Thyroid gland (tissue), 4 donors: ENCODE measurements at places on chromosomes 3 and 15. TPM values are rescaled to one million over a fixed set of nuclear protein-coding genes. Genes with fewer than 3 reads are reported as not detected.
A peak's percentile ranks its signal among the peaks of the same experiment; 100 is the strongest.

DNA sequence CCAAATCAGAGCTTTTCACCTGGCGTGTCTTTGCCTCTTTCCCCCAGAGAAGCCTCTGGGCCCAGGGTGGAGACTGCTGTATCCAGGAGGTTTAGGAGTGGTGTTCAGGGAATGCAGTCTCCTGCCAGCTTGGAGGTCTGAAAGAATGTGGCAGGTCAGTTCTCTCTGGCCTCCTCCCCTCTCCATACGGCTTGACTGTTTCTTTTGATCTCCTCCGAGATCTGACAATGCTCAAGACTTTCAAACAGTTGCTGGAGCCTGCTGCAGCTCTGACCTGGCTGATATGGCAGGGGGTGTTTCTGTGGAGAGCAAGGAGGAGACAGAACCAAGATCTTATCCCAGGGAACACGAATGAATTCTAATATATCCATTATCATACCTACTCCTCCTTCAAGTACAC lies 24.7 kb upstream of the TM4SF4 start:
- DNase-seq, result no peak
- no peaks in the 10 kb centered on the region for H3K27me3 ChIP-seq
- no peak overlapping the region for H3K4me3 ChIP-seq
- no peaks in the 10 kb centered on the region for H3K36me3 ChIP-seq

DNA sequence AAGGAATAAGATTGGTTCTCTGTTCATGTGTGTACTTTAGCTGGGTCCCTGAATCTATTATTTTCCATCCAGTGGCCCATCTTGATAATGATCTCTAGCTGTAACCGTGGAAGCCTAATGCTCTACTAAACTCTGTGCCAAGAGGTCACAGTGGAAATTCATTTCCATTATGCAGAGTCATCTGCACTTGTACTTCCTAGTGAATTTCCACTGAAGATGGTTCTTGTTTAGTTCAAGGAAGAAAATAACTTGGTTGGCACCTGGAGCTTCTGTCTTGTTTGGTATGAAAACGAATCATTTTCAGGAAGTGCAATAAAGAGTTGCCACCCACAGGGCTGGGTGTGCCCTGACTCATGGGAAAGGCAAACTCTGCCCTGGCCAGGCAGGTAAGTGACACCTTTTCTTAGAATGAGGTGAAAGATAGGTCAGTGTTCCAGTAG lies 10.3 kb downstream of the LPP start:
- no peaks in the 10 kb centered on the region for H3K36me3 ChIP-seq
- H3K27ac ChIP-seq, result no peak overlapping the region
- no peaks in the 10 kb centered on the region for H3K27me3 ChIP-seq
- H3K4me3 ChIP-seq, result no peak overlapping the region

- DNase-seq, result no peak
- H3K36me3 ChIP-seq, result no peaks in the 10 kb centered on the region
- H3K27me3 ChIP-seq, result no peaks in the 10 kb centered on the region
- no peak overlapping the region for H3K4me3 ChIP-seq
Observed at GRCh38 chr3:107997671-107998070, 93.2 kb downstream of the CD47 start.

DNA sequence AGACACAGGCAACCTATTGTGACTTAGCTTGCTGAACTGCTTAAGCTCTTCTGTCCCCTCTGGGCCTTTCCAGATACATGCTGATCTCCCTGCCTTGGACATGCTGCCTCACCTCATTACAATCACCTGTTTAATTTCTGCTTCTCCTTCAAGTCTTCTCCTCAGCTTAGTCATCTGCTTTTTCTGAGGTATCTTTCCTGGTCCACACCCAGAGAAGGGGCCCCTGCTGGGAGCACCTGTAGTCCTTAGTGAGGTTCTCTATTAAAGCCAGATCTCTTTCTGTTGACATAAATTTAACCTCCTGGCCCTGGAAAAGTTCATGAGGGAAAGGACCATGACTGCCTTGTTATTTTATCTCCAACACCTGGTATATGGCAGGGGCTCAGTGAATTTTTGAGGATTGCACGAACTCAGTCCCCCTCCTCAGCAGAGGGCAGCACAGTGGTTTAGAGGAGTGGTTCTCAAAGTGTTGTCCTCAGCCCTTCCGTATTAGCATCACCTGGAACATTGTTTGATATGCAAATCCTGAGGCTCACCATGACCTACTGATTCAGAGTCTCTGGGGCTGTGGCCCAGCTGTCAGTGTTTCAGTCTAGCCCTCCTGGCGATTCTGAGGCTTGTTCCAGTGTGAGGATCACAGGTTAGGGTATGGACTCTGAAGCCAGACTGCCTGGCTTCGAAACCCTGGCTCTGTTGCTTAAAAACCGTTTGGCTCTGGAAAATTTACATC lies 12.7 kb downstream of the COL6A6 start:
- DNase-seq, result no peak
- no peaks in the 10 kb centered on the region for H3K36me3 ChIP-seq
- no peaks in the 10 kb centered on the region for H3K27me3 ChIP-seq
- H3K27ac ChIP-seq, result no peak overlapping the region

DNA sequence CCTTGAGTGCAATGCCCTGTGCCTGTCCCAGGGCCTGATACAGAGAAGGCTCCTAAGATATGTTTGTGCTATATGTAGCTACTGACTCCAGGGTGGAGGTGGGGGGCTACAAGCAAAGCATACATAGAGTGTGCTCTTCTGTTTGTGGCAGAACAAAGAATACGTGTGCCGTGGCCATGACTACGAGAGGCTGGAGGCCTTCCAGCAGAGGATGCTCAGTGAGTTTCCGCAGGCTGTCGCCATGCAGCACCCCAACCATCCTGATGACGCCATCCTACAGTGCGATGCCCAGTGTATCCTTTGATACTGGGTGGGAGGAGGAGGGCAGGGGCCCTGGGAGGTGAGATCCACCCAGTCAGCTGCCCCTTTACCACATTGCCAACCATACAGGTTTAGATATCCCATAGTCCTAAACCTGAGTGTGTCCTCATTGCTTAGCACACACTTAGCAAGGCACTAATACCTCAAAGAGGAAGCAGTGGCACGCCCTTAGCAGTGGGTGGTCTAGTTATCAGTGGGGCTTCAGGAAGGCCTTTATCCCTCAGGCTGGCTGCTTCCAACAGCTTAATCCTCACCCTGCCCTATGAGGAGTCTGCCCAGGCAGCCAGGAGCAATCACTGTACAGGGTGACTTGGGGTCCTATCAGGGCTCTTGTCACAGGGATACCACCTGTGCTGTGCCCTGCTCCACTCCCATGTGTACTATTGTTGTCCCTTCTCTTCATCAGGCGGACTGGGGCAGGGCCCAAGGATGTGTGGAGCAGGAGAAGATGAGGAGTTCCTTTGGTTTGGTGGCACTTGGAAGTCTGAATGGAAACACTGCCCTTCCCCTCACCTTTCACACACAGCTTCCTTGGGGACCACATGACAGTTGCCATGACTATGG lies 30.1 kb upstream of the MANF start:
- no peak overlapping the region for H3K27ac ChIP-seq
- H3K36me3 ChIP-seq, result peaks cover 16% of the 10 kb centered on the region
- no peaks in the 10 kb centered on the region for H3K27me3 ChIP-seq
- no peaks in the 10 kb centered on the region for H3K4me1 ChIP-seq
- H3K4me3 ChIP-seq, result no peak overlapping the region

- no peaks in the 10 kb centered on the region for H3K4me1 ChIP-seq
- peak; percentile 31 for DNase-seq
- H3K36me3 ChIP-seq, result no peaks in the 10 kb centered on the region
- no peak overlapping the region for H3K27ac ChIP-seq
- H3K4me3 ChIP-seq, result no peak overlapping the region
Observed at GRCh38 chr3:178103140-178103539, 433.1 kb upstream of the KCNMB2 start.

- H3K27me3 ChIP-seq, result no peaks in the 10 kb centered on the region
- no peak overlapping the region for H3K4me3 ChIP-seq
- H3K4me1 ChIP-seq, result peaks cover 5% of the 10 kb centered on the region
Observed at GRCh38 chr15:24945711-24946110, 9.1 kb upstream of the SNRPN start.

- H3K36me3 ChIP-seq, result no peaks in the 10 kb centered on the region
- no peak overlapping the region for H3K27ac ChIP-seq
- peak; percentile 59 for DNase-seq
- no peaks in the 10 kb centered on the region for H3K4me1 ChIP-seq
Observed at GRCh38 chr15:81155375-81156218, 21.5 kb downstream of the CFAP161 start.

DNA sequence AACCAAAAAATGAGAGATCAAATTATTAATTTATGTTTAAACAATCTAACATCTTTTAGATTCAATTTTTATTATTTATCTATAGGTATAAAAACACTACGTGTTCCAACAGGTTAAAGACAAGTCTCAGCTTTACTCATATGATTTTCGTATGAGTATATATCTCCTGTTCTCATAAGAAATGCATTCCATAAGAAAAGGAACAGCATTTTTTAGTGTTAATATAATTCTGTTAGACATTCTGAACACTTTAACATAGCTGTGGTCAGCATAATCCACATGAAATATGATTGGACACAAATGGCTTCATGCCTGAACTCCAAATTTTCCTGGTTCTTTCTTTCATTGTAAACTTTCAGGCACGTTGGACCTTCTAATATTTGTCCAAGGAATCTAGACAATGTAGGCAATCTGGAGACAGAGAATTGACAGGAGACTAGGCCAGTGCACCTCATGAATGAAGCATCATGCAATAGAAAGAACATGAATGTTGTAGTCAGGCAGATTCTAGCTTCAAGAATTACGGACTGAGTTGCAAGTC lies 1122.0 kb upstream of the ALCAM start:
- no peaks in the 10 kb centered on the region for H3K4me1 ChIP-seq
- H3K27ac ChIP-seq, result no peak overlapping the region
- no peaks in the 10 kb centered on the region for H3K27me3 ChIP-seq

DNA sequence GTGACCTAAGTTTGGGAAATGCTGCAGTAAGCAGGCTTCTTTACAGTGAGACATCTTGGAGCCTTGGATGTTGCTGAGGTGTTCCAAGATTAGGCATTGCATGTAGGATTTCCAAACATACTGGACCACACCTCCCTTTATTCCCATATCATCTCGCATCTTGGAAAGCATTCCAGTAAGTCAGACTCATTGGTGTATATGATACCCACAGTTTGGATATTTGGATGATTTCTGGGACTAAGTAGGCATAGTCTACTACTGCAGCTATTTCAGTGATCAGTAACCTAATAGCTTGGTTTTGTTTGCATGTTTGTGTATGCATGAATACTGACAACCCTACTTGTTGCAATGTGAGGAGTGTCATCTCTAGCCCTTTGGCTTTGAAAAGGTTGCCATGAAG lies 97.3 kb downstream of the SEMA6D start:
- no peaks in the 10 kb centered on the region for H3K27me3 ChIP-seq
- no peaks in the 10 kb centered on the region for H3K36me3 ChIP-seq

DNA sequence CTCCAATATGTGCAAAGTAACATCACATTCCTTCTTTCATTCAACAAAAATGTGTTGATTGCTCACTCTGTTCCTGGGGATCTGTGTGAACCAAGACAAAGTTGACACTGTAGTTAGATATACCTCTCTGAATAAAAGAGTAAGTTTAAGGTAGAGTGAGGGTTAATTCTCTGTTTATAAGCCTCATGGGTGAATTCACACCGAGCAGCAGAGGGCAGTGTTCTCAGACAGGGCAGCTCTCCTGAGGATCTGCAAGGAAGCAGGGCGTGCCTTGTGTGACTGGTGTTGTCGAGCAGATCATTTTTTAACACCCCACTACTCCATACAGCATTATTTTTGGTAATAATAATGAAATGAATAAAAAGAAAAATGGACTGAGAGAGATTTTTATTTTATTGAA lies 34.4 kb downstream of the PAQR9 start:
- no peak for DNase-seq
- no peaks in the 10 kb centered on the region for H3K4me1 ChIP-seq
- H3K27ac ChIP-seq, result no peak overlapping the region
- no peak overlapping the region for H3K4me3 ChIP-seq
- no peaks in the 10 kb centered on the region for H3K27me3 ChIP-seq
- no peaks in the 10 kb centered on the region for H3K36me3 ChIP-seq

GRCh38 chr3:13147344-13147743 lies 74.1 kb upstream of the IQSEC1 start:
- DNase-seq, result no peak
- no peaks in the 10 kb centered on the region for H3K27me3 ChIP-seq
- no peaks in the 10 kb centered on the region for H3K4me1 ChIP-seq
- H3K36me3 ChIP-seq, result no peaks in the 10 kb centered on the region
- no peak overlapping the region for H3K27ac ChIP-seq

The MYH15 gene
- 0.11 TPM for total RNA-seq

The FBLN2 gene
- total RNA-seq, result 75.7 TPM

The SSUH2 gene
- total RNA-seq, result 0.42 TPM

The SCG5 gene
- 2.7 TPM for total RNA-seq

The CD86 gene
- total RNA-seq, result 4.2 TPM

The PLCH1 gene
- 17.5 TPM for total RNA-seq

The KLHL40 gene
- not detected for total RNA-seq

The TGM5 gene
- total RNA-seq, result not detected

The BNC1 gene
- not detected for total RNA-seq

The VWA5B2 gene
- 0.42 TPM for total RNA-seq

The SLC28A2 gene
- not detected for total RNA-seq
